ENCODE measurements at places on chromosomes 12 and 14.

GRCh38 chr14:100288382-100289185 is 17.7 kb downstream of the SLC25A29 start:
- DNase-seq, result no peak

DNA sequence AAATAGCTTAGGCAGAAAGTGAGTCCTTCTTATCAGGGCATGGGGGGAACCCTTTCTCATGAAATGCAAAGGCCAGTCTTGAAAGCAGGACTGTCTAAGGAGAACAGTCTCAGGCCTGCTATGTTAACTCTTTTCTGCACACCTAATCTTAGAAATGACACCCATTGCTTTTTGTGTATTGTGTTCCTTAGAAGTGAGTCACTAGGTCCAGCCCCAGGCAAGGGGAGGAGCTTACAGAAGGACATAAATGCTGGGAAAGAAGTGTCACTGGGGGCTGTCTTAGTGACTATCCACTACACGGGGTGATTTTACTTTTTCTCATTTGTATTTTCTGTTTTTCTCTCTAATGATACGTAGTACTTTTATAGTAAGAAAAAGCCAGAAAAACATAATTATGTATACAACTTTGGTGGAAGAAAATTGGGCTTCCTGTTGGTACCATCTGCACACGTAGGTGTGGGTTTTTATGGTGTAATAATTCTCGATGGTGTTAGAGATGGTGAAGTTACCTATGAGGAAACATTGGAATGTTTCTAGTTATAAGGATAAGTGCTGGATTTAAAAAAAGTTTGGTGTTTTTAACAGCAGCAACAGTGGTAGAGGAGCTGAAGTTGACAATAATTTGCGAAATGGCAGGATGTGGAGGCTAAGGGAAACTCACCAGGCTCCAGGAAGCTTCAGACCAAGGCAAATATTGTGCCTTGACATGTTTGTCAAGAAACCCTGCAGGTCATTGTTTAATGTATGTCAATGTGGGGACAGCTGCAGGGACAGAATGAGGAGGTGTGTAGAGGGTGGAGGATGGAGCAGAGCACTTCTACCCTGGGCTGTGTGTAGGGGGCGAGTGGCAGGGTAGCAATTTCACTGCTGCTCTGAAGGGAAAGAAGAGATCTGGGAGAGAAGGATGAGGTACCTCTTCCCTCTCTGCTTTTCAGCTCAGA is 214.9 kb downstream of the KTN1 start:
- no peak for DNase-seq

GRCh38 chr14:55220230-55220629 is 28.8 kb upstream of the DLGAP5 start:
- DNase-seq, result no peak

GRCh38 chr12:105222726-105223351 is 13.1 kb downstream of the APPL2 start:
- no peak for DNase-seq

DNA sequence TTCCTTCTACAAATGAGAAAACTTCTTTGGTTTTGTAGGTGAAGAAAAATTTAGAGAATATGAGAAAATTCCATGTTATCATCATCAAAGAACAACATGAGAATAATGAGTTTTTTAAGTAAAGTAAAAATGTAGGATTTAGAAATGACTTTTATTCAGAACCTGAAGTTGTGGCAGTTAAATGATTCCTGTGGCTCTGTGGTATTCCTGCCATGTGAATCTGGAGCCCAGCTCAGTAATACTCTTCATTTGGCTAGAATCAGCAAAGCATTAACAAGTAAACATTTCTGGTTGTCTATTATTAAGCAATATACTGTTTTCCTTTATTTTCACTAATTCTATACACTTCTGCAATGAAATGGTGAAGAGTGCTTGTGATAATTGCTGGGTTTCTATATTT is 95.6 kb upstream of the E2F7 start:
- no peak for DNase-seq

- peak; percentile 9 for DNase-seq
These were observed 985.7 kb upstream of the FBXO33 start for GRCh38 chr14:40417777-40418401.

GRCh38 chr12:95553197-95553943 is 2.1 kb upstream of the USP44 start:
- DNase-seq, result no peak

- no peak for DNase-seq
These were observed 8.3 kb upstream of the TBX5 start for GRCh38 chr12:114414031-114414865.

DNA sequence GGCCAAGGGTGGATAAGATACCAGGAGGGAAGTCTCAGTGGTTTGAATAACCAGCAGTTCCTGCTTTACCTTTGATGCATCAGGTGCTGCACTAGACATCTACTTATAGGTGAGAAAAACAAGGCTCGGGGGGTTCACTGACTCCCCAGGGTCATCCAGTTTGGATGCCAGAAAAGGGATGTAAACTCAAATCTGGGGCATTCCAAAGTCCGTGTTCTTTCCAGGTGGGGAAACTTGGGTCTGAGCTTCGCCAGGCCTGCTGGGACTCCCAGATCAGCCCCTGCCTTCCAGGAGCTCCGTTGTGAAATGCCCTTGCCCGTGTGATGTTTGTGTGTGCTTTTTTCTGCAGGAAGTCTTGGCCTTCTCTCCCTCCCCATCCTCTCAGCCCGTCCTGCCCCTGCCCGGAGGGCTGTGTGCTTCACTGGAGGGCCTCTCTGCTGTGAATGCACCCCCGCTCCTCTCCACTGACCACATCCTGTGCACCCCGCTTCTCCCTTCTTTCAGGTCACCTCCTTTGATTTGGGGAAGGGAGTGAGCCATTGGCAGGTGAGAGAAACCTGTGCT is 42.1 kb downstream of the TSPAN9 start:
- no peak for DNase-seq

DNA sequence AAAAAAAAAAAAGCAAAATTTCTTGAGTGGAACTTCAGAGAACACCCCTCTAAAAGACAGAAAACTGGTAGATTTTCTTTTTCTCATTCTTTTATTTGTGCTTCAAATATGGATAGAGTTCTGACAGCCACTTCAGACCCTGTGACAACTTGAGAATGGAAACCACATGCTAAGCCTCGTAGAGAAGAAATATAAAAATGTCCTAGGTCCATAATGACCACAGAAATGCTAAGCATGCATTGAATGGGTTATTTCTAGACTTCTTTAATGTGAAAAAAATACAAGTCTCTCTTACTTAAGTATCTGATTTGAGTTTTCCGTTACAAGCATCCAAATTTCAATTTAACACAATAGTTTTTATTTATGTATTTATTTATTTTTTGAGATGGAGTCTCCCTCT is 28.3 kb upstream of the DIO2 start:
- no peak for DNase-seq

- no peak for DNase-seq
These were observed at the start of gene FBLN5 for GRCh38 chr14:91947475-91948184. Gene FBLN5 (minus strand): TSS chr14:91947694. CDS start chr14:91947229, 465 bp downstream.

DNA sequence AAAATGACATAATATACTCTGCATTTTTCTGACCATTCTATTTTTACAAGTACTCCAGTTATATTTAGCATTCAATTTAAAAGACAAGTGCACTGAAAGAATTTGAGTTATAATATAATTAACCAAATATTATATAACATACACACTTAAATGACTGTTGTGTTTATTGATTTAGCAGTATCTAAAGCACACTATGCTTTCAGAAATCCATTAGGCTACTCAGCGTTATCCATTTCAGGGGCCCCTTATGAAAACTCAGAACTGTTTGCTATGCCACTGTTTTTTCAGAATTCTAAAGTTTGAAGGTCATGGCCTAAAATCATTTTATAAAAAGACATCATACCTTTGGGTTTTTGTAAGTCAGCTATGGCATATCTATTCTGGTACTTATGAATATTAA is 57.1 kb downstream of the HECTD4 start:
- no peak for DNase-seq

DNA sequence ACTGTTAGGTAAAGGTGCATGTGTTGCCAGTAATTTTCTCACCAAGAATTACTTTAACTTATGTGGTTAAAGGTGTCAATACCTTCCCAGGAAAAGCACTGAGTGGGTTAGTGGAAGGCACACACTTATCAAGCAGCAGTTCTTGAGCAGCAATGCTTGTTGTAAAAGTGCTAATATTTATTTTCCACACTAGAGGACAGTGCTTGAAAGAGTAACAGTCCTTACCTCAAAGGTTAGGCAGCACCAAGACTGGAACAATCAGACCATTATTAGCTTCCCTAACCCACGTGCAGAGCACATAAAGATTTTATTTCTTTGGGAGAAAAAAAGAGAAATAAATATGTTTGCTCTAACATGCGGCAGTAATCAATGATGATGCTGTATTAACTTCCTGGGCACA is 48.8 kb upstream of the KRR1 start:
- peak; percentile 27 for DNase-seq

- DNase-seq, result no peak
These were observed 203.5 kb upstream of the NOS1 start for GRCh38 chr12:117564881-117565280.

GRCh38 chr14:35384455-35385041 is 20.0 kb downstream of the NFKBIA start:
- DNase-seq, result no peak

- no peak for DNase-seq
These were observed 16.2 kb upstream of the MYL2 start for GRCh38 chr12:110936367-110937103.

GRCh38 chr12:103392722-103393121 is 103.0 kb downstream of the C12orf42 start:
- DNase-seq, result peak; percentile 19

DNA sequence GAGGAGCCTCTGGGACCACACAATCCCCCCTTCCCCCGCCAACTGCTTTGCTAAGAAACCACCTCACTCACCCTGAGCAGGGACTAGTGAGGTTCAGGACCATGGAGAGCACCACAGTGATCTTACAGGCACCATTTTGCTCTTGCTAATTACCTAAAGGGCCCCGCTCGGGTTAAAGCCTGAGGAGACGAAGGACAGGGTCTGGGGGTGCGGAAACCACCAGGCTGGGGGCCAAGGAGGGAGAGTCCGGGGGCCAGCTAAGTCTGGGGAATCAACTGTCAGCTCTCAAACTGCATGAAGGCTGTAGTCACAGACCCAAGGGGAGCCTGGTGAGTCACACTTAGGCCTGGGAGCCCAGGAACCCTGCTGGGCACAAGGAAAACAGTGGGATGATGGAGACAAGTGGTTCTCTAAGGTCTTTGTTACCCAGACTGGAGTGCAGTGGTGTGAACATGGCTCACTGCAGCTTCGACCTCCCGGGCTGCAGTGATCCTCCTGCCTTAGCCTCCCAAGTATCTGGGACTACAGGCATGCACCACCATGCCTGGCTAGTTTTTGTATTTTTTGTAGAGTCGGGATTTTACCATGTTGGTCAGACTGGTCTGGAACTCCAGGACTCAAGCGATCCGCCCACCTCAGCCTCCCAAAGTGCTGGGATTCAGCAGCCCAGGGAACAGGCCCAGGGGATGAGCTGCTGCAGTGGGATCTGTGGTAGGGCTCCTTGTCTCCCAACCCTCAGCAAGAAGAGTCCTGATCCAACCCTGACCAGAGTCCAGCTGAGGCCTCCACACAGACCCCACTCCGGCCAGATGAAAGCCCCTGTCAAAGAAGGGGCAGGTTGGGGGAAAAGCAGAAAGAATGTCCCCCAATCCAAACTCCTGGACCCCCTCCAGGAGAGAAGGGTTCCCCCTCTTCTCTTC is 98.8 kb downstream of the CALM1 start:
- peak; percentile 83 for DNase-seq

DNA sequence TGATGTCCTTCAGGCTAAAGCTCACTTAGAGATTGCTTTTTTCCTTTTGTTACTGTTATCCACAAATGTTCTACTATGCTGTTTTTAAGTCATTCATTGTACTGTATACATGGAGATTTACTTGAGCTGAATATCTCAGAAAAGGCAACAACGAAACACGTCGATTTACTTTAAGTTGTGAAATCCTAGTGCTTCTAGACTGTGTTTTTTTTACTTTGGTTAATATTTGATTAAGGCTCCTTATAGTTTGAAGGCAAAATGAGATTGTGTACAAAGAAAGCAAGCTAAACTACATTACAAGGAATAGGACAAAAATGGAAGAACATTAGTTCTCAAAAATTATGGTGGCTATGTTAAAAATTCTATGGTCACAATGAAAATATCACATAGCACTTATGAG is 114.5 kb downstream of the SLC35F4 start:
- no peak for DNase-seq

DNA sequence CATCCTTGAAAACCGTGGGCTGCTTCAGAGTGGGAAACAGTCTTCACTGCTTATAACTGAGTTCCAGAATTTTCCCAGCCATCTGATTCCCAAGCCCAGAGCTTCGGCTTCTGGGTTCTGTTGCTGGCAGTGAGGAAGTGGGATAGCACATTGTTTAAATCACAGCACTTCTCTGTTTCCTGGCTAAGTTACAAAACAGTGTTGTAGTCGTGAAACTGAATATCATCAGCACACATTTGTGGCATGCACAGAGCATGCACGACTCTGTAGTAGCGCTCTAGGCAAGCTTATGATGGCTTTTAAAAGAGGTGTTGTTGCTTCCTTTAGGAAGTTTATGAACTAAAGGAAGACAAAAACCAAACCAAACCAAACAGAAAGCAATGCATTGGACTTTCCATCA is 1005.5 kb downstream of the NRXN3 start:
- no peak for DNase-seq

DNA sequence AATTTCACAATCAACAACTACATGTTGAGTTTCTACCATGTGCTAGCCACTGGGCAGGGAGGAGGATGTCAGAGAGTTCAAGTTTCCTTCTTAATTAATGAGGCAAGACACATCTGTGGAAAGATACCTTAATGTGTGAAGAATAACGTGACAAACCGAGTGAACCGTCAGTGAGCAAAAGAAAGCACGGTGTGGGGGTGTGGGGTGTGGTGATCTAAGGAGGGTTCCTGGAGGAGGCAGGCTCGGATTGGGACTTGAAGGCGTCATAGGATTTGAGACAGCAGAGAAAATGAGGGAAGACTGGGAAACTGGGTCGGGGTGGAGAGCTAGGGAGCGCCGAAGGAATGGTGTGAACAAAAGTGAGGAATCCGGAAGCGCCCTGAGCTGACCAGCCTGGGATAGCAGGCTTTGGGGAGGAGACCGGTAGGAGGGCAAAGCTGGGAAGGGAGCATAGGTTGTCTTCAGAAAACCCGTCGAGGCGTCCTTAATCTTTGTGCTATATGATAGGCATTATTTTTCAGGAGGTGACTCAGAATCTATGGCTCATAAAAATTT is 22.3 kb downstream of the GALNT8 start:
- no peak for DNase-seq

DNA sequence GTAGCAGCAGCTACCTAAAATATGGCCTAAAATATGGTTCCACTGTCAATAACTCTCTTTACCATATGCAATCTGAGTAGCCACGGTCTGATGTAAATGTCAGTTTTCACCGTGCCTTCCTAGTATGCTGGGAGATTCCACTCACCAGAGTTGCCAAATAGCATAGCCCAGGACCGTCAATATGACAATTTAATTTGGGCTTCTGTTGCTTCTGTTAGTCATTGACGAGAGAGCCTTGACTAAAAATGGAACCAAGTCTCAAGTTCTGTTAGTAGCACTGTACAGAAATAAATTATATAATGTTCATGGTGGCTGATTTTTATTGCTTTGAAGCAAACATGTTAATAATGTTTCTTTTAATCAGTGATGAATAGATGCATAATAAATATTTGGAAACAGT is 348.4 kb downstream of the BCAT1 start:
- DNase-seq, result no peak

- DNase-seq, result no peak
These were observed 62.4 kb downstream of the ANO2 start for GRCh38 chr12:5882511-5883190.

GRCh38 chr14:103530390-103530789 is 1.4 kb downstream of the TRMT61A start:
- no peak for DNase-seq
